GM18507 (cell line): ENCODE measurements at places on chromosomes 5 and 9.
A peak's percentile ranks its signal among the peaks of the same experiment; 100 is the strongest.

- DNase-seq, result no peak
These were observed 3.0 kb upstream of the SYNPO start for GRCh38 chr5:150637245-150638052.

- DNase-seq, result no peak
These were observed 60.3 kb downstream of the TENT4A start for GRCh38 chr5:6773342-6774035.

DNA sequence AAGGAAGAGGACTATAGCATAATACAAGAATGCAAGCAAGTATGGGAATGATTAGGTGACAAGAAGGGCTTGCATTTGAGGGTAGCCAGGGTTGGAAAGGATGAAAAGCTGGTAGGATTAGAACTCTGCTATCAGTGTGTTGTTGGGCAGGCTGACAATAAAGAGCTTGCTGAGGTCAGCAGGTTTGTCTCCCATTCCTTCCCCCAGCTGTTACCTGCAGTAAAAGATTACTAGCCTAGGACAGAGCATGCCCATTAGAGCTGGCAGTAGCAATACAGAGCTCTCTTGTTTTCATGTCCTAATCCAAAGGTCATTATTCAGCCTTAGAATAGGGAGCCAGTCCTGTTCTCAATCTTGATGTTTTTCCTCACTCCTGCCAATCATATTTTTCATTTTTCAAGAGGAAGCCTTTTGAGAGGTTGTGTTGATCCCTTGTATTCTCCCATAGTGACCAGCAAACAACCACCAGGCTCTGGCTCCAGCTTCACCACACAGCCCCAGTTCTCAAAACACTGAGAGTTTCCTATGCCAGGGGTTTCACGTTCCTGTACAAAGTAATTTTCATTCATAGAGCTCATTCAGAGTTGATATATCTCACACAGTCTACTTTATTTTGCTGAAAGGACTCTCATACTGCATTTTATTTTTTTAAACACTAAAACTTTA, 71.7 kb downstream of the OR2K2 start:
- no peak for DNase-seq

- no peak for DNase-seq
These were observed 338.7 kb upstream of the PDE4D start for GRCh38 chr5:60232036-60232795.

DNA sequence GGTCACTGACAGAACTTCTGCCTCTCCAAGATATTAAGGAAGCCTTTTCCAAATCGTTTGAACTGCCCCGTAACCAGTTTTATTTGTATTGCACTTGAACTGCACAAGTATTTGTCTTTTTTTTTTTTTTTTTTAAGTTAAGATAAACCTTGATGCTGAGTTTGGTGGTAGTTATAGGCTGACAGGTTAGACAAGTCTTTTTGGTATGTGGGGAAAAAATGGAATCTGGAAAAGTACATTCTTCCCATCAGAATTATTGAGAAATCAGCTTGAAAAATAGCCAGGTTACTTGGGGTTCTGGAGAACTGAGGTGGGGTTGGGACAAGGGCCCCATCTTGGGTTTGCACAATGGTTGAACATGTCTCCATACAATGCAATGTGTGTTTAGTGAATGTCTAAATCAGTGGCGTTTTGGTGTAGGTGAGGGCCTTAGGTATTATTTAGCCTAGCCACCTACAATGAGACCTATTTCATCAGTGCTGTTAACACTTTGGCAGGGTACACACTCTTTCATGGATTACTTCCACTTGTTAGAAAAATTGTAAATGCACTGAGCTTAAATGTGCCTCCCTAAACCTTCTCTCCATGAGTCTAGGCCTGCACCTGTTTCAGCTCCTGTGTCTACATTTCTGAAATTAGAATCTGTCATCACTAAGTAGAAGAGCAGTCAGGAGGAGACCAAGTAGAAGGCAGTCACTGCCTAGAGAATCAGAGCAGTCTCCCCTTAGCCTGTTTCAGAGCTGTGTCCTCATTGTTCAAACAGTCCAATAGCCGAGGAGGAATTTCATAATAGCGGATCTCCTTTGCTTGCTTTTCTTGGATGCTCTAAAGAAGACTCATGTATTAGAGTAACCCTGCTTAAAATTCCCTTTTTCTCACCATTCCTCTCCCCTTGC, 140.0 kb upstream of the HMHB1 start:
- no peak for DNase-seq

- DNase-seq, result no peak
These were observed 40.1 kb downstream of the DCAF10 start for GRCh38 chr9:37840560-37841194.

GRCh38 chr5:80503641-80504040, 15.7 kb downstream of the FAM151B start:
- DNase-seq, result no peak

GRCh38 chr9:22052376-22052945, 43.4 kb upstream of the CDKN2B start:
- no peak for DNase-seq

GRCh38 chr9:134656334-134657006, 14.9 kb downstream of the COL5A1 start:
- DNase-seq, result no peak

- DNase-seq, result no peak
These were observed 5.2 kb downstream of the ARSB start for GRCh38 chr5:78979909-78980308.

- no peak for DNase-seq
These were observed 199.7 kb downstream of the HSPA4 start for GRCh38 chr5:133251296-133252132.

GRCh38 chr5:17219992-17220391, 2.6 kb downstream of the BASP1 start:
- DNase-seq, result no peak

DNA sequence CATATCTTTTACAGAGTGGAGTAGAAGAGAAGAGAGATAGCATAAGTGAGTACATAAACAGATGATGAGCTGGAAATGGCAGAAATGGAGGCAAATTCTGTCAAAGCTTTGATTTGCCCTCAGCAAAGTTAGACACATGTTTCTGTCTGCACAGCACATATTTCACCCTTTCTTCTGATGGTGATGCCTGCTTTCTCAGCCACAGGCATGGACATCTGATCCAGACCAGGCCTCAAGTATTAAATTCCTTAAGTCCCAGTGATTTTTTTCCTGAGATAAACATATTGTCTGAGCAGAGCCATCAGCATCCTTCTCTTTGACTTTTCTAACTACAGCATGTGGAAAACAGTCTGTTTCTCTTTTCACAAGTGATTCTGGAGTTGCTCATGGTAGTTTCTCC, 409.8 kb downstream of the MAN2A1 start:
- DNase-seq, result no peak

DNA sequence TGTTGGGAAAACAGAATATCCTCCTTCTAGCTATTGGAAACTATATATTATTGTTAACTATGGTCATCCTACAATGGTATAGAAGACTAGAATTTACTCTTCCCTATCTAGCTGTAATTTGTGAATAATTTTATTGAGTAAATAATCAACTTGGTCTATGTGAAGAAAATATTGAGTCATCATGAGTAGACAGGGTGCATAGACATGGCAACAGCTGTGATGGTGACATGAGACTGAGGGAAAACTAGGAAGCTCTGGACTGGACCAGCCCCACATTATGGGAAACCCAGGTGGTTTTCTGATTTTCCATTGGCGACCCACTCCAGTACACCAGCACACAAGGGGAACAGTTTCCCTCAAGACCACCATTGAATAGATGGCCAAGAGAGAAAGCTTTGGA, 95.0 kb downstream of the APBA1 start:
- no peak for DNase-seq

- no peak for DNase-seq
These were observed 71.8 kb downstream of the SMARCA2 start for GRCh38 chr9:2086971-2087370.

- no peak for DNase-seq
These were observed 365.2 kb downstream of the PDE4D start for GRCh38 chr5:59528202-59528862.

GRCh38 chr5:38532165-38532669, 24.2 kb downstream of the LIFR start:
- no peak for DNase-seq

GRCh38 chr5:81751836-81752643, 1.1 kb upstream of the SSBP2 start:
- DNase-seq, result peak; percentile 18

DNA sequence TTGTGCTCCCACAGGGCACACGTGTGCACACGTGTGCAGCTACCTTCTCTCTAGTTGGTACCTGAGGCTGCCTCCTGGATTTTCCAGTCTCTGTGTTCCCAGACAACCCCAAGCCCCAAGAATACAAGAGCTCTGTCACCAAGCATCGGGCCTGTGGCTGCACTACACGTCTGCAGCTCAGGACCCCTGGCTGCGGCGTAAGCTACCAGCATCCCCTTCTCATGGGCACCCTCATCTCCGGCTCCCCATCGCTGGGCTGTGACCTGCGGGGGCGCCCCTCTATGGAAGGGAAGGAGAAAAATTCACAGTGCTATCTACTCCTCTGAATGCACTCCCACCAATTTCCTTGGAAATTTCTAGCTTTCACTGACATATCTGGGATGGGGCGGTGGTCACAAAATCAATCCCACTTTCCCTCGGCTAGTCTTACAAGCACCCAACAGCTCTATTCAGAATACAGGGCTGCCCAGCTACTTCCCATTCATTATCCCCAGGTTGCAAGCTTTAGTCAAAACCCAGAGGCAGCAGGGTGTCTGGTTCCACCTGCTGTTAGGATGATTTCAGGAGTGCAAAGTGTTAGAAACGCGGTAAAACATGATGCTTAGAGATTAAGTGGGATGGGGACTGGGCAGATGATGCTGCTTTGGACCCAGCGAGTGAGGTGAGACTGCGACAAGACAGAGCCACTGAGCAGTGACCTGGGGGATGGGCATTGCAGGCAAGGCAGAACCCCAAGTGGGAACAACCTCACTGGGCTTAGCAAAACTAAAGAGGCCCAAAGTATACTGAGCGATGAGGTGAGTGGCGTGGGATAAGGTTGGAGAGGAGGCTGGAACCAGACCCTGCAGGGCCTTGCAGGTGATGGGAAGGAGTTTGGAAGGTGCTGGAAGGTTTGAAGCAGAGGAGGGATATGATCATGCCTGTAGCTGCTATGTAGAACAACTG, 121.7 kb downstream of the KCNIP1 start:
- no peak for DNase-seq

GRCh38 chr5:128334010-128334716, 203.9 kb downstream of the FBN2 start:
- no peak for DNase-seq

DNA sequence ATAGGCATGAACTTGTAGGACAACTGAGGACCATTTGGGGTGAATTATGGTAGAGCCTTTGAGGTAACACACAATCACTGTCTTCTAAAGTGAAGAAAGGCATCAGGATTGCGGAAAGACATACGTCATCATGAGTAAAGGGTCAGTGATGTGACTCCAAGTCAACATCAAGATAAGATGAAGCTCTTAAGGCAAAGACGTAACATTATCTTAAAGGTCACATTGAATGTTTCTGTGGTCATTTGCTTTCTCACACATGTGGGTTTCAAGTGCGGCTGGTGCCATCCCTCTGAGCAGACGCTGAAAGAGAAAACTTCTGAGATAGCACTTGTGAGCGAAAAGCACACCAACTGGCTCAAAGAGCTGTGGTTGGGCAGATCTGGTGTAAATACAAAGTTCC, 63.3 kb upstream of the GRAMD2B start:
- DNase-seq, result no peak

DNA sequence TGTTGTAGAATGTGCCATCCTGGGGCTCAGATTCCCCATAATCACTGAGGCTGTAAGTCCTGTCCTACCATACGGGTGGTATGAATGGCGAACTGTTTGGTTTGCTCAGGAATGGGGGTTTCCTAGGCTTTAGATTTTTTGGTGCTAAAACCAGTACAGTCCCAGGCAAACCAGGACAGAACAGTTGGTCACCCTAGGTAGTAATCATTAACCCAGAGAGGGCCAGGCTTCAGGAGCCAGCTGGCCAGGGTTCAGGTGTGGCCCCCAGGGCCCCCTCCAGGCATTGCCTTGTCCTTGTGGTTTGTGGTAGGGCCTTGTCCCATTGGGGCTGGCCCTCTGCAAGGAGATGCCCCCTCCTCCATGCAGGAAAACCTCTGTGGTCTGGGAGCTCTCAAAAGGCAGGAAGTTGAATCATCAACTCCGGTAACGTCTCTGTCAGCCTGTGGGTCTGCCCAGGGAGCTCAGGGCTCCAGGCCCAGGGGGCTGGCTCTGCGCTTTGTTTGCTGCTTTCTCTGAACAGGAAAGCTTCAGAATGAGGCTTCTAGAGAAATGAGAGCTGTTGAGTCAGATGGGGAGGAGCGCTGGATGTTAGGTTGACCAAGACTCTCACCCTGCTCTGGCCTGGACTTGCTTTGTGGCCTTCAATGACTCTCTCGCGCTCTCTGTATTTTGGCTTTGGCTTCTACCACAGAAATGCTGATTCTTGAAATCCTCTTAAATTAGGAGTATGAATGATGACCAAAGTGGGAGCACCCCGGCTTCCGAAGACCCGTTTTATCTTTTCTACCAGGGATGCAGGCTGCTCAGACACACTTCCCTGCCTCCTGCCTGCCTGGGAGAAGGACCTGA, 22.2 kb upstream of the JADE2 start:
- peak; percentile 23 for DNase-seq

DNA sequence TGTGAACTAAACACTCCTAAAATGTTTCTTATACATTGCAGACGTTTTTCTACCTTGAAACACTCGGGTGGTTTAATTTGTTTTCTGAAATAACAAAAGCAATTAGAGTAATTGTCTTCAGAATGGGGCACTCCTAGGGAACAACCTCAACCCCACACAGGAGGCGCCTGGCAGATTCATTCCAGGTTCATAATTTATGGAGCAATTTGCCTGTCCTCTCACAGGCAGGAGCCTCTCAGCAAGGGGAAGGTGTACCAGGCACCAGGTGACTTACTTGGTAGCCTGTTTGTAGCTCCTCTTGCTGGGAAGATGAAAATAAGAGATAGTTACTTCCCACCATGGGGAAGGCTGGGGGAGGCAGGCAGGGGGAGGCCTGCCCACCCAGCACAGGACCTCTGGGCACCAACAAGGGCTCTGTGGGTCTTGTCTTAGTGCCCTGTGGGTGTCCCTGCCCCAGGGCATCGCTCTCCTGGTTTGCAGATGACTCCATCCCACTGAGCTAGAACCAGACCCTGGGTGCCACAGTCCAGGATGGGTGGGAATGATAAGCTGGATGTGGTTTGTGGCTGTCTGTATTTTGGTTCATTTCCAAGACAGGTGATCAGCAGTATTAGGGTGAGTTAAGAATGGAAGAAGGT, 144.4 kb downstream of the FSTL4 start:
- DNase-seq, result no peak

DNA sequence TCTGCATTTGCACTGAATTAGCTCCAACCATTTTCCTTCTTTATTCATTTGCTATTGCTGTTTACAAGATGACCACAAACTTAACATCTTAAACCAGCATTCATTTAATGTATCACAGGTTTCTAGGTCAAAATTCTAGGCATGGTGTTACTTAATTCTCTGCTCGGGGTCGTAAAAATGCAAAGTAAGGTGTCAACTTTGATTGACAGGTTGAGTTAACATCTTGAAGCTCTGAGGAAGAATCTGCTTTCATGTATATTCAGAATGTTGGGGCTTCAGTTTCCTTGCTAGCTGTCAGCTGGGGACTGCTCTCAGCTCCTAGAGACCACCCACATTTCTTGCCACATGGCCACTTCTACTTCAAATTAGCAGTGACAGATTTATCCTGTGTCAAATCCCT, 348.7 kb upstream of the GRIN3A start:
- no peak for DNase-seq

- DNase-seq, result no peak
These were observed 195.0 kb upstream of the TBC1D2 start for GRCh38 chr9:98450496-98450895.

- no peak for DNase-seq
These were observed 14.4 kb downstream of the SLC25A51 start for GRCh38 chr9:37889536-37889935.
